ENCODE measurements at places on chromosomes 7 and 10. TPM values are rescaled to one million over a fixed set of nuclear protein-coding genes. Genes with fewer than 3 reads are reported as not detected.
A peak's percentile ranks its signal among the peaks of the same experiment; 100 is the strongest.

The PNLIPRP3 gene
- total RNA-seq, result not detected

The SFRP4 gene
- 0.24 TPM for total RNA-seq

GRCh38 chr10:129161150-129161549 lies 305.9 kb upstream of the MGMT start:
- no peaks in the 10 kb centered on the region for H3K27me3 ChIP-seq
- H3K4me3 ChIP-seq, result no peak overlapping the region
- peak overlapping the region; percentile 81 for H3K27ac ChIP-seq
- DNase-seq, result peak; percentile 58
- 0 out of 2 replicates have a peak, but pooled peaks cover 3% of the 10 kb centered on the region for H3K36me3 ChIP-seq

- H3K27me3 ChIP-seq, result no peaks in the 10 kb centered on the region
- H3K4me3 ChIP-seq, result no peak overlapping the region
- no peak for DNase-seq
These were observed 23.7 kb downstream of the EPDR1 start for GRCh38 chr7:37943905-37944736.

DNA sequence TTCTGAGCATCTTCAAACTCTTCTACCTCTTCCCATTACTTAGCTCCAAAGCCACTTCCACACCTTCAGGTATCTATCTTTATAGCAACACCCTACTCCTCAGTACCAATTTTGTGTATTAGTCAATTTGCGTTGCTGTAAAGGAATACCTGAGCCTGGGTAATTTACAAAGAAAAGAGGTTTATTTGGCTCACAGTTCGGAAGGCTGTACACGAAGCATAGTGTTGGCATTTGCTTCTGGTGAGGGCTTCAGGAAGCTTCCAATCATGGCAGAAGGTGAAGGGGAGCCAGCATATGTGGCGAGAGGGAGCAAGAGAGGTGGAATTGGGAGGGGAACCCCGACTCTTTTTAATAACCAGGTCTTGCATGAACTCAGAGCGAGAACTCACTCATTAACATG lies 17.6 kb upstream of the CRYGN start:
- peak overlapping the region; percentile 97 for H3K27ac ChIP-seq
- H3K4me1 ChIP-seq, result peaks cover 85% of the 10 kb centered on the region
- H3K4me3 ChIP-seq, result peak overlapping the region; percentile 29

GRCh38 chr10:75672842-75673241 lies 241.4 kb downstream of the LRMDA start:
- no peak for DNase-seq
- H3K4me3 ChIP-seq, result no peak overlapping the region
- no peak overlapping the region for H3K27ac ChIP-seq
- peaks cover 2% of the 10 kb centered on the region for H3K27me3 ChIP-seq

DNA sequence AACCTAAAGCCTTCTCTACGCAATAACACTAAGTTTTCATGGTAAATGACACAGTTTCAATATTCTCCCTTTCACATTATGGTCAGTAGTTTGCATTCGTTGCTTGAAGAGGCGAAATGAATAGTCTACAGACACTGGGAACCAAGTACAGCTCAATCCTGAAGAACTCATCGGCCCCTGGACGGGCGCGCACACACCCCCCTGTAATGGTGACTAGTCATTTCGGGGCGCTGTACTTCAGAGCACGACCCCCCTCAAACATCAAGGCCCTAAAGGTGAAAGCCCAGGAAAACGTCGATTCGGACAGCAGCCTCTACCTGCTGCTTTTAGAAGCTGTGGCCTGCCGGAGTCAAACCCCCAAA lies 1.0 kb downstream of the NT5C2 start:
- 0 out of 2 replicates have a peak, but pooled peaks cover 3% of the 10 kb centered on the region for H3K36me3 ChIP-seq
- peak overlapping the region; percentile 84 for H3K27ac ChIP-seq
- peaks cover 43% of the 10 kb centered on the region for H3K4me1 ChIP-seq

DNA sequence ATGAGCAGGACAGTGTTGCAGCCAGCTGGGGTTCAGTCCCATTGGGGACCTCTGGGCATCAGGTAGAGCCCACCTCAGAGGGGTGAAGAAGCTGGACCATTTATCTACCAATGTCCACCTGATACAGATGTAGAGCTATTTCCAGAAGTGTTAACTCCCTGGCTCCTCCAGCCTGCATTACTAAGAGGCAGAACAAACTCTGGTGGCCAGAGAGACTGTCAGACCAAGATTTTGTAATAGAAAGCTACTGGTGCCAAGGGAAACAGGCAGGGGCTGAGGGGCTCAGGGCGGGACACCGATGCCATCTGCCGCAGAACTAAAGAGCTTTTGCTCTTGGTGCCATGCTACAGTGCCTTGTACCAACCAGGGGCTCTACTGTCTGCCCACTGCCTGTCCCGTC lies 268.2 kb upstream of the HABP2 start:
- H3K4me1 ChIP-seq, result no peaks in the 10 kb centered on the region
- H3K4me3 ChIP-seq, result no peak overlapping the region
- no peak overlapping the region for H3K27ac ChIP-seq
- no peaks in the 10 kb centered on the region for H3K27me3 ChIP-seq
- H3K36me3 ChIP-seq, result no peaks in the 10 kb centered on the region
- no peak for DNase-seq

DNA sequence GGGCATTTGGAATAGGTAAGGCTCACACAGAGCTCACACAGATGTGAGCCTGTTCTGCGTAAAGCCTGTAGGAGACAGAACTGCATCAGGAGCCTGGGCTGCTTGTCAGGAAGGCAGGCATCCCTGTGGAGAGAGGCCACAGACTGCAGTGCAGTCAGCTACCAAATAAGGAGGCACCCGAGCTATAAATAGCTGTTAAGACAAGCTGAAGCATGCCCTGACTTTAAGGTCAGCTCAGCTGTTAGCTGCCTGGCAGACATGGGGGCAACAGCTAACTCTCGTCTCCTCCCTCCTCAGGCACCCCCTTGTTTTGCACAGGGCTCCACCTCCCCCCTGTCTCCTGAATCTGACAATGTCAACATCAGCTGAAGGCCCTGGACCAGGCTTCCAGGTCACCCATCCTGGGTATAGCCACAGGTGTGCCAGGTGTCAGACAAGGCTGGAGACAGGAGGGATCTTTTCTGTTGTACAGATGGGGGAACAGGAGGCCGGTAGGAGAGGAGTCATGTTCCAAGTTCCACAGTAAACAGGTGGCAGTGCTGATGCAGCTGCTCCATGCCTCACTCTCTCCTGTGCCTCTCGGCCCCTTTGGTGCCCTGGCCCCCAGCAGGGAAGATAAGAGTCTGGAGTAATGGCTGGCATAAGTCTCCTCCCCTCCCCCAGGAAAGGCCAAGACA lies 27.6 kb upstream of the MKRN1 start:
- H3K4me3 ChIP-seq, result no peak overlapping the region
- no peaks in the 10 kb centered on the region for H3K27me3 ChIP-seq
- H3K4me1 ChIP-seq, result peaks cover 19% of the 10 kb centered on the region
- 0 out of 2 replicates have a peak overlapping the region, but pooled peaks have one; percentile 63 for H3K27ac ChIP-seq
- H3K36me3 ChIP-seq, result no peaks in the 10 kb centered on the region
